SJSA1 (cell line): ENCODE measurements at places on chromosomes 3 and 15. TPM values are rescaled to one million over a fixed set of nuclear protein-coding genes. Genes with fewer than 3 reads are reported as not detected.
A peak's percentile ranks its signal among the peaks of the same experiment; 100 is the strongest.

Gene SCAMP2
- 28.1 and 33.6 TPM in 2 replicates for total RNA-seq

DNA sequence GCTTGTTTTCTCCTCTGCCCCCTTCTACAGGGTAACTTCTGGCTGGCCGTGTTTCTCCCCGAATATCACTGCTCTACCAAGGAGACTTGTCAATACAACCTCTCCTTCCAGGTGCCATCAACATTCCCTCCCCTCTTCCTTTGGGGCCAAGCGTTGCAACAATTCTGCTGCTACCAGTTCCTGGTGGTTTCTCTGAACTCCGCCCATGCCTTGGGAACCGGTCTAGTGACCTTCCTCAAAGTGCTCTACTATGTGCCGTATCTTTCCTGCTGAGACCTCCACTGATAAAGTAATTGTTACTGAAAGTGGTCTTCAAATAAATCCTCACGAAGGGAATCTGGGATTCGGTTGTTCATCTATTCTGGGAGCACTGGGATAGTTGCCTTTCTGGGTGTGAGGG is 26.2 kb downstream of the PCSK6 start:
- DNase-seq: no peak

Gene SLC49A4
- total RNA-seq: 10.4 and 12.0 TPM in 2 replicates

DNA sequence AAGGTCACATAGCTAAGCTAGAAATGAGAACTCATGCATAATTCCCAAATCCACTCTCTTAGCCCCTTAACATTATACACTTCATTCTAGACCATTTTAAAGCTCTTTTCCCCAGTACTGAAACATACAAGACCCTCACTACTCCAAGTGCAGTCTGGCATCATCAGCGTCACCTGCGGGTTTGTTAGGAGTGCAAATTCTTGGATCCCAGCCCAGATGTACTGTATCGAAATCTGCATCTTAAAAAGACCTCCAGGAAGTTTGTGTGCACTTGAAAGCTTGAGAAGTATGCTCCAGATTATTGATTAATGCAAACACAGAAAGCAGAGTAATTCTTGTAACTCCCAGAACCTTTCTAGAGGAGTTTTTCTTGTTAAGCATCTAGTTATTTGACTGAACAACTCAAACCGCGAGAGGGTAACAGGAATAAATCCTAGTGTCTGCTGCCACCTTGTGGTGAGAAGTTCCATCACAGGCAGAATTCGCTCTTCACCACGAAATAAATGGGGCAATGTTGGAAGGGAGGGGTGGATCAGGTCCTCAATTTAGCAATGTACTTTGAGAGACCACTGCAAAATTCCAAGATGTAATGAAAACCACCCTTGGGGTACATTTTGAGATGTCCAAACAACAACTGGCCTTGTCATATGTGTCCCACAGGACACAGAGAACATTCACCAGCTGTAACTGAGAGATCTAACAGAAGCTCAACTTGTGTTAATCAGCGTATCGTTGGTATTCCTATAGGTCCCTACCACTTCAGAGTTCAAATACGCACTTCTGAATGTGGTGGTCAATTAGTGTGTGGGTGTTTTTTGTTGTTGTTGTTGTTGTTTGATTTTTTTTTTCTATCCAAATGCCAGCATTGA is 583 bp upstream of the C3orf49 start:
- peak; percentile 48 for DNase-seq

DNA sequence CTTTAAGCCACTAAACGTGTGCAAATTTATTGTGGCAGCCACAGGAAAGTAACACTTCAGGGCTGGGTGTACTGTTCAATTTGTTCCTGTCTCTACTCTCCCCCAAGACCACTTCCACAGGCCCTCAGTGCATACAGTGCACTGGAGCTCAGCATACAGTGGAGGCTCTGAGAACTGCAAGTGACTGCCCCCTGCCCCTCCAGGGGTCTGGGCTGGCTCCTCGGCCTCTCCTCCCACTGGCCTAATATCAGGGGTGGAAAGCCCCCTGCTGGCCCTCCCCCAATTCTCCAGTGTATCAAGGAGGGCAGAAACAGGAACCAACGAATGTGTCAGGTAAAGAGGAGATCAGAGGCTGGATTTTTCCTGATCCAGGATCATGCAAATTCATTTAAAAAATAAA is 19.9 kb upstream of the HEG1 start:
- DNase-seq: no peak
